ENCODE measurements at places on chromosomes 4 and X.

DNA sequence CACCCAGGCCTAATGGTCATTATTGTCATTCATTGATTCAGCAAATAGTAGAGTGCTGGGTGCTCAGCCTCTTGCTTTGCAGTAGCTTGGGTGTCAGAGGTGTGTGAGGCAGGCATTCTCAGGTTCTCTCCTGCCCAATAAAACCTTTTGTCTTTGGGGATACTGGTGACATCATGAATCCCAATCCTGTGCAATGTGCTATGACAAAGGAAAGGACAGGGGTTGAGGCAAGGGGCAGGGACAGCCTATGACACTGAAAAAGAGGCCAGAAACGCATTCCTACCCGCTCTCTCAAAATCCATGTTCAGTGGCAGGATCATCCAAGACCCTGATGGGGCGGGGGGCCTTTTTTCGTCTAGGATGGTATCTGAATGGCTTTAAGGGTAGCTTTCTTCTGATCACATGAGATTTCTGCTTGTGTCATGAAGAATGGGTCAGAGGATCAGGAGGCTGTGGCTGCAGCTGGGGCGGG lies 1.5 kb upstream of the FAM193A start:
- peak; percentile 41 for DNase-seq

- peak; percentile 85 for DNase-seq
These were observed 112.3 kb downstream of the NYX start for GRCh38 chrX:41559235-41560052.

DNA sequence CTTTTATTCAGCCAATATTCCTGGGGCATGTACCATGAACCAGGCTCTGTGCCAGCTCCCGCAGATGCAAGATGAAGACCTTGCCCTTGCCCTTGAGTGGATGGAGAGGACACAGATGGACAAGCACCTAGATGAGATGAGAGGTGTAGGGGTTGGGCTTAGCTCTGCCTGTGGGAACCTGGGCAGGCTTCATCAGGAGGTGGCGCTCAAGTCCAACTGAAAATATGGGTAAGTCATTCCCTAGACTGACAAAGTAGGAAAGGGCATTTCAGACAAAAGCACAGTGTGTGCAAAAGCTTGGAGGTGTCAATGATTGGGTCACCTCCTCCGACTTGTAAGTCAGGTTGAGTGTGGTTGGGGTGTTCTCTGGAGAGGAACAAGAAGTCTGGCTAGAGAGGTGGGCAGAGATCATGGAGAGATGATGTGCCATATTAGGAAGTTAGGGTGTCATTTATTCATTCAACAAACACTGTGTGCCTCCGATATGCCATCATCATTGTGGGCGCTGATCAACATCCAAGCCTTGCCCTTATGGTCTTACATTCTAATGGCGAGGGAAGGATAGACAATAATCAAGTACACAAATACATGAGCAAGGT lies 64.6 kb downstream of the ANAPC4 start:
- peak; percentile 70 for DNase-seq

DNA sequence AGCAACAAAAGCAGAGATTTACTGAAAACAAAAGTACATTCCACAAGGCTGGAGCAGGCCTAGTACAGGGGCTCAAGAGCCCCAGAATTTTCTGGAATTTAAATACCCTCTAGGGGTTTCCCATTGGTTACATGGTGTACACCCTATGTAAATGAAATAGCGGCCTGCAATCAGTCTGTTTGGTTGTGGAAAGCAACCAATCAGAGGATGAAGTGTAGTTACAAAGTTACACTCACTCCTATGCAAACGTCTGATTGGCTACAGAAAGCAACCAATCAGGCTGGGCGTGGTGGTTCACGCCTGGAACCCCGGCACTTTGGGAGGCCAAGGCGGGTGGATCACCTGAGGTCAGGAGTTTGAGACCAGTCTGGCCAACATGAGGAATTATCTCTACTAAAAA lies 13.8 kb upstream of the TXLNG start:
- DNase-seq = peak; percentile 8

DNA sequence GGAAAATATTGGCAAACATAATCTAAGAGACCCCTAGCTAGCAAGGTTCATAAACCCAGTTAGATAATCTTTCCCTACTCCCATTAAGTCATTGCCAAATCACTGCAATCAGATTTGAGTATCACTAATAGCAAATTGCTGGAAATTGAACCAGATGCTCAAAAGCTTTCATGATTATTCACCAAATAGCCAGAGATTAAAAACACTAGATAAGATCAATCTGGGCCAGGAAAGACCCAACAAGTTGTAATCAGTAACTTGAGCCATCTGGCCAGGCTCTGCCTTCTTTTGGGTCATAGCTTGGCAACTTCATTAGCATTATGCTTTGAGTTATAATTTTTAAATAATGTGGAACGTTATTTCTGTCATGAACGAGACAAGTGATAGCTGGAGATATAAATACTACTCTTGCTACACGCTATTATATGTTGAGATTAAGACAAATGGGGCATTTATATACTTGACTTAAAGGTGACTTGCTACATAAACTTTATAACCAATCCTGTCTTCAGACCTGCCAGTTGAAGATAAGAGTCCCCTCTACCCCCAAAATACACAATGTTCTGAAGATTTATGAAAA lies 196.6 kb upstream of the EDNRA start:
- no peak for DNase-seq

GRCh38 chrX:31449081-31449480 lies 377.2 kb upstream of the FTHL17 start:
- DNase-seq = no peak

GRCh38 chrX:100194082-100194775 lies 215.8 kb downstream of the PCDH19 start:
- DNase-seq = no peak
